HuH-7 (cell line): ENCODE measurements at places on chromosomes 11 and 22.
A peak's percentile ranks its signal among the peaks of the same experiment; 100 is the strongest.

GRCh38 chr22:27745809-27746208 lies 55.7 kb downstream of the MN1 start:
- no peak for DNase-seq

DNA sequence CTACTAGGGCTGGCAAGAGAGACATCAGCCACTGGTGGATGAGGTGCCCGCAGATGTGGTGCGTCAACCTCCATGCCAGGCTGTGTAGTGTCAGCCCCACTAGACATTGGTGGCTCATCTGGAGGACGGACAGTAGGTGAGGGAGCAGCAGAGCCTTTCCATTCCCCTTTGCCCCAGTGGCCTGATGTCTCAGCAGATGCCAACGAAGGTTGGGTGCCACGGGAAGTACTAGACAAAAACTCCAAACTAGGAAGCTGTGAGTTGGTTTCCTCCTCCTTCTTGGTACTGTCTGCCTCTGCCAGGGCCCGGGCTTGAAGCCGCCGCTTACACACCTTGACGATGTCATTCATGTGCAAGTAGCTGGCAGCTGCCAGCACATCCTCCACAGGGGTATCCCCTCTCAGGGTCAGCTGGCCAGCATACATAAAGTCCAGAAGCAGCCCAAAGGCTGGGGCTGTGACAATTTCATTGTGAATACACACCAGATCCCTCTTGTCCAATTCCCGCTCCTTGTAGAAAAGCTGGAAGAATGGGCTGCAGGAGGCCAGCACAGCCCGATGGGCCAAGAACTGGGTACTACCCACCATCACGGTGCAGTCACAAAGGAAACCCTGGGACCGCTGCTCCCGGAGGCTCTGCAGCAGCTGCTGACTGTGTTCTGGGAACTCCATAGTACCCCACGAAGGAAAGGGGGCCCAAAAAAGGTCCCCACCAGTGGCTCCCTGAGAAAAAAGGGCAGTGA lies 795 bp downstream of the ZBTB3 start:
- DNase-seq = no peak

GRCh38 chr11:11117730-11118129 lies 235.3 kb downstream of the CSNK2A3 start:
- no peak for DNase-seq

- DNase-seq = no peak
These were observed 4.4 kb downstream of the APOL2 start for GRCh38 chr22:36234919-36235318.

GRCh38 chr11:35932681-35933319 lies 11.1 kb upstream of the LDLRAD3 start:
- DNase-seq = no peak

DNA sequence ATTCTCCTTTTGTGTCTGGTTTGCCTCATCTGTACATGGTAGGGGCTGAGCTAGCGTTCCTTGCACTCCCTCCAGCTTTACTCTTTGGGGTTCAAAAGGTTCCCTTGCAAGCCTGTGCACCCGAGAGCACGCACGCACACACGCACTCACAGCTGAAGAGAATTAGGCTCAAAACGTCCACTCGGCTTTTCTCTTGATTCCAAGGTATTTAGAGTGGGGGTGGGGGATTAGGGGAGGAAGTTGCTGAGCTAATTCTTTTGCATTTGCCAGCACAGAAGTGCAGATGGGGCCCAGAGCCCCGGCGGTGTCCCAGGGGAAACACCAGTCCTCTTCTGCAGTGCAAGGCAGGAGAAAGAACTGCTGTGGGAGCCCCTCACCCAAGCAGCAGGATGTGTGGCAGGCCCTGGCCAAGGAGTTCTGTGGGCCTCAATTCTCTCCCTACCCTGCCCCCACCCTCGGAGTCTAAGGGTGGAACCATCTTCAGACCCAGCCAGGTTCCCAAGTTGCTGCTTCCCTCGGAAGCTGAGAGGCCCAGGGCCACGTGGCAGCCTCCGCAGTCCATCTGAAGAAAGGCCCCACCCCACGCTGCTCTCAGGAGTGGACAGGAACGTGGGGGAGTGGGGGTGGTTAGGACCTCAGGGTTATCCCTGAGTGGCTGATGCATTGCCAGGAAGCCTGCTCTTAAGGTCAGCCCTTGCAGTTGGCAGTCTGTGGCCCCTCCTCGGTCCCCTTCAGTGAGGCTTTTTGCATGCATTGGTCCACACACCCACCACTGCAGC lies 3.8 kb upstream of the KCNQ1OT1 start:
- no peak for DNase-seq

DNA sequence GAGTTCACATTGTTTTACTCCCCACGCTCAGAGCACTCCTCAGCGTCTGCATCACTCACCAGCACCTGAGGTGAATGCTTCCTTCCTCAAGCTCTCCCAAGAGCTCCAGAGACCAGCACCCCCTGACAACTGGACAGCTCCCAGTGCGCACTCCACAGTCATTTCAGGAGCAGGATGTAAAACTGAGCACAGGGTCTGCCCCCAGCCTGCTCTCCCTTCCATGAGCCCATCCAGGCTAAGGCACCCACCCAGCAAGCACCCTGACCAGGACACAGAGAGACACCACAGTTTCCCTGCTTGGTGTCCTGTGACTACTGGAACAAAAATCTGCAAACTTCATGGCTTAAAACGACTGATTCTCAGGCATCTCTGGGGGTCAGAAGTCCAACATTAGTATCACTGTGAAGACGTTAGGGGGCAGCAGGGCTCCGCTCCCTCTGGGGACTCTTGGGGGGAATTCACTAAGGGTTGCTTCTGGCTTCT lies 3.3 kb downstream of the SCGB1D2 start:
- peak; percentile 19 for DNase-seq

DNA sequence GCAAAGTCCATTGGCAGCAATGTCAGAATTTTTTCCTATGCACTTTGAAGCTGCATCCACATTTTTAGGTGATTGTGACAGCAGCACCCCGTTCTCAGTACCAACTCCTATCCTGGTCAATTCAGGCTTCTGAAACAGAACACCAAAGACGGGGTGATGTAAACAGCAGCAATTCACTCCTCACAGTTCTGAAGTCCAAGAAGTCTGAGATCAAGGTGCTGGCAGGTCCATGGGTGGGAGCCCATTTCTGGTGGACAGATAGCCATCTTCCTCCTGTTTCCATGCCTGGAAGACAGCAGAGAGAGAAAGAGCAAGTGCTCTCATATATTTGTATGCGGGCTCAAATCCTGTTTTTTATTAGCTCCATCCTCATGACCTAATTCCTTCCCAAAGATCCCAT lies 471.2 kb downstream of the BRD1 start:
- DNase-seq = no peak

GRCh38 chr11:130369141-130369691 lies 54.5 kb upstream of the ZBTB44 start:
- DNase-seq = no peak

DNA sequence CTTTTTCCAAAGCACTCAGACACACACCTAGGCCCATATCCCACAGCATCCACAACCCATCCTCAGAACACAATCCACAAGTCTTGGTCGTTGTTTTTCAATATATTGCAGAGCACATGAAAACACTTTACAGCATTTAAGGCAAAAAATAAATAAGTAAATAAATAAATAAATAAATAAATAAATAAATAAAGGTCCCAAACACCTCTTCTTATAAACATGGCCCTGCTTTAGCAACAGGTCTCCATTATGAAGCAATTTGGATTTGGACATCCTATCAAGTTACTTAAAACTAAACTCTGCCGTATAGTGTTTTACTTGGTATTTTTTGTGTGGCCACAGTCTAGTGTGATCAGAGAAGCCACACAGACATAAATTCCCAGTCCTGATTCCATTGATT lies 10.7 kb upstream of the PLEKHA7 start:
- no peak for DNase-seq

- no peak for DNase-seq
These were observed 4.3 kb downstream of the APOL5 start for GRCh38 chr22:35721960-35722359.

DNA sequence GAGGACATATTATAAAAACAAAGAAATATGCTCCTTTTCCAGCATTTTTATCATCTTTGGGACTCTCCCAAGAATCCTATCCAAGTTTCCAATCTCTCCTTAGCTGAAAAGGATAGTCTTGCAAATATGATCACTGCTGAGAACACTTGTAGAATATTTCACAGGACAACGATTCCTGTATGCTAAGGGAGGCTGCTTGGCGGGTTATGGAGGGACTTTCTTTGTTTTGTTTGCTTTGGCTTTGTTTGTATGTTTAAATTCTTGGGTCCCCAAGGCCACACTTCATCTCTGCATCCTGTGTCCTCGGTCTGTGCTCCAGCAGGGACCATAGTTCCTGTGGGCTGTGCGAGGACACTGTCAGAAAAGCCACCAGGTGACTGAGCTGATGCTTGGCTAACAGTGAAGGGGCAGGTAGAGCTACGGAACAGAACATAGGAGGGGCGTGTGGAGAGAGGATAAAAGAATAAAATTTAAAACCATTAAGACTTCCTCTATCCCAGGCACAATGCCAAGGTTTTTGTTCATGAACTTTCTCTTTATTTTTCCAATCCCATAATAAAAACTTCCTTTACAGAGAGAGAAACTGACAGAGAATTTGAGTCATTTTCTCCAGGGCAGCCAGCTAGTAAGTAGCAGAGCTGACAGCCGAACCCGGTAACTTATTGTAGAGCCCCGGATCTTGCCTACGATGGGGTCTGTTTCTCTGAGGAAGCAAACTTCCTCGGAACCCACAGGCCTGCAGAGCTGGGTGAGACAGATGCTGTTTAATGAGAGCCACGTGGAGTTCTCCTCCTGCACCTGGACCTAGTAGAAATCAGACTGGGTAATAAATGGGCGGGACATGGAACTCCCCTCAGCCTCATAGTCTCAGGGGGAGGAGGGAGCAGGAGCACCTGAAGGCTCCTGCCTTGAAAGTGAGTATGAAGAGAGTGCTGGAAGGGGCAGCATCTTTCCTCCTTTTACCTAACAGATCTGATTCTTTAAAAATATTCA lies at the start of gene IZUMO1R:
Gene IZUMO1R (plus strand): TSS at position 615 of the 993 bp plus-strand sequence. CDS start 1,057 bp downstream, outside the sequence.
- DNase-seq = no peak

DNA sequence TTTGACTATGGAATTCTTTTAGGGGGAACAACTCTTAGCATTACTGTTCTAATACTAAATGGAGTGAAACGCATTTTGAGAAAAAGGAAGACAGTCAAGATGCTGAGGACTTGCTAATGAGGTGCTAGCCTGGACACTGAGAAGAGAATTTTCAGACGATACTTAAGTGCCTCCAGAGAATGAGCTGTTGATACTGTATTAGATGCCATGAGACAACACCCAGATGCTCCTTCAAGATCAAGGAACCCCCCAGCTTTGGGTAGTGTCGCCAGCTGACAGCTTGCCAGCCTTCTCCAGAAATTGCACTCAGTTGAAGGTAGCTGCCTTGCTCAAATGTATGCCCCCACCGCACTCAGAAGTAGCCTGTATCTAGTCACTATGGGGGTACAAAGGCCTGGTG lies 52.5 kb upstream of the SLC36A4 start:
- DNase-seq = no peak

- DNase-seq = no peak
These were observed 33.2 kb downstream of the XRCC6 start for GRCh38 chr22:41654322-41654721.

- no peak for DNase-seq
These were observed 10.9 kb downstream of the BMAL1 start for GRCh38 chr11:13288375-13289029.

DNA sequence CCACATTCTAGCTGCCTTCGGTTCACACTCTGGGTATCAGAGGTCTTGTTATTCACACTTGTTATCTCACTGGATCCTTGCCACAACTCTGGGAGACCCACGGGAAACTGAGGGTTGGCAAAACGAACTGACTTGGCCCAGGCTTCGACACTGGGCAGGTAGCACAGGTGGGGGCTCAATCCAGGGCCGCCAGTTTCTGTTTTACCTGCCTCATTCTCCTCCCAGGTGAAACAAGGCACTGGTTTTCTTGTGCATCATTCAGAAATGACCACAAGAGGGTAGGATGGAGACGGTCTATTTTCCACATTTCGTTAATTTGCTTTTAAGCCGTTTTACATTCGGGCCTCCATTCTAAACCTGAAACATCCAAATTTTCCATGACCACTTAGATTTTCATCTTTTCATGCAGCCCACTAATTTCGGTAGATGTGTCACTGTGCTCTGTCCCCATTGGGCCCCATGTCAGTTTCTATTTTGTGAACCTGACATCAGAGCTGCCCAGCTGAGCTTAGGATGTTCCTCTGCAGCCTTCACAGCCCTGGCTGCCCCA lies 108.1 kb downstream of the KIAA1671 start:
- DNase-seq = no peak

DNA sequence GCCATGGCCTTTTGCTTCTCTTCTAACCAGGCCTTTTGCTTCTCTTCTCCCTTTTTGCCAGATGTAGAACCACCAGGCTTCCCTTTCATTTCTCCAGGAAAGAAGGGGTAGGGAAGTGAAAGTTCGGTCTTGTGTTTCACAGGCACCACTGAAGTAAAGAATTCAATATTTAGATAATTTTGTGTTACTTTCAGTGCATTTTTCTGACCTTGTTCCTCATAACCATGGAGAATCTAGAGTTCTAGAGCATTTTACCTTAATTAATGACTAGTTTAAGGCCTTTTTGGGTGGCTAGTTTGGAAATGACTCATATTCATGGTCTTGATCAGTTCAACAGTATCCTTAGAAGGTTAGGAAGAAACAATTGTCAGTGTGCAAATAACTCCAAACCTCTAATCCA lies 22.7 kb downstream of the GRAMD1B start:
- no peak for DNase-seq

DNA sequence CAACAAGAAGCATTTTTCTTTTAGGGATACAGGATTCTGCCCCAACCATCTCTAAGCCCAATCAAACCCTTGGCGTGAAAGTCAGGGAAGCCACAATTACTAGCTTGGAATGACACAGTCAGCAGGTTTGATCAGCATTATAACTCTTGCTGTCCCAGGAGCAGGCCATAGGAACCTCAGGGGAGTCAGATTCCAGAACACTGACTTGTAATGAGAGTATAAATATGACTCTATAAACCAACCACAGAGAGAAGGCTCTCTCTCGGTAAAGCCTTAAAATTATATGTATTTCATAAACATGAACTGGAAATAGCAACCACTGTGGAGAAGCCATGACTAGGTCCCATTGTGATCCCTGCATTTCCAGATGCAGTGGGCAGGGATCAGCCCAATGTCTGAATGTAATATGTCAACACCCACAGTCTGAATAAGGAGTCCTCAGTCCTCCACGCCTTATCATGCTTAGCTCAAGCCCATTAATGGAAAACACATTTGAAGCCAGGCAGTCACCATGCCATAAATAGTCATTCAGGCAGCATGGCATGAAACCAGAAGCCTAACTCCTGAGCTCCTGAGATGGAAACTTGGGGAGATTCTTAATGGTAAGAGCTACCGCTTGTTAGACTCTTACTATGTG lies 99.1 kb upstream of the MTNR1B start:
- no peak for DNase-seq
